Activated naive CD8-positive, alpha-beta T cell treated with anti-CD3 and anti-CD28 coated beads for 36 hours (primary cell): ENCODE measurements at places on chromosomes 12 and 14. TPM values are rescaled to one million over a fixed set of nuclear protein-coding genes. Genes with fewer than 3 reads are reported as not detected.

The GLT8D2 gene
- 0.43 TPM for total RNA-seq

The CNTN1 gene
- total RNA-seq = not detected

The EXD2 gene
- 12.0 TPM for total RNA-seq

GRCh38 chr14:33045760-33046159 is 107.1 kb downstream of the NPAS3 start:
- H3K36me3 ChIP-seq = no peaks in the 10 kb centered on the region
- H3K27me3 ChIP-seq = no peaks in the 10 kb centered on the region
- no peak overlapping the region for H3K27ac ChIP-seq
- H3K4me3 ChIP-seq = no peak overlapping the region

DNA sequence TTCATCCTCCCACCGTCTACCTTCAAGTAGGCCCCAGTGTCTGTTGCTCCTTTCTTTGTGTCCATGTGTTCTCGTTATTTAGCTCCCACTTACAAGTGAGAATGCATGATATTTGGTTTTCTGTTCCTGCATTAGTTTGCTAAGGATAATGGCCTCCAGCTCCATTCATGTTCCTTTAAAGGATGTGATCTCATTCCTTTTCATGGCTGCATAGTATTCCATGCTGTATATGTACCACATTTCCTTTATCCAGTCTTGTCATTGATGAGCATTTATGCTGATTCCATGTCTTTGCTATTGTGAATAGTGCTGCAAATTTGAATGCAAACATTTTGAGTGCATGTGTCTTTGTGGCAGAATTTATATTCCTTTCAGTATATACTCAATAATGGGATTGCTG is 259.6 kb upstream of the PELI2 start:
- peaks cover 2% of the 10 kb centered on the region for H3K36me3 ChIP-seq
- no peak overlapping the region for H3K27ac ChIP-seq
- no peak overlapping the region for H3K4me3 ChIP-seq
- H3K4me1 ChIP-seq = no peaks in the 10 kb centered on the region
- H3K27me3 ChIP-seq = peaks cover 3% of the 10 kb centered on the region

GRCh38 chr12:59158066-59158465 is 237.8 kb upstream of the LRIG3 start:
- no peaks in the 10 kb centered on the region for H3K36me3 ChIP-seq
- no peaks in the 10 kb centered on the region for H3K27me3 ChIP-seq
- no peaks in the 10 kb centered on the region for H3K4me1 ChIP-seq
- no peak overlapping the region for H3K4me3 ChIP-seq
- no peak overlapping the region for H3K27ac ChIP-seq
- no peak for DNase-seq

DNA sequence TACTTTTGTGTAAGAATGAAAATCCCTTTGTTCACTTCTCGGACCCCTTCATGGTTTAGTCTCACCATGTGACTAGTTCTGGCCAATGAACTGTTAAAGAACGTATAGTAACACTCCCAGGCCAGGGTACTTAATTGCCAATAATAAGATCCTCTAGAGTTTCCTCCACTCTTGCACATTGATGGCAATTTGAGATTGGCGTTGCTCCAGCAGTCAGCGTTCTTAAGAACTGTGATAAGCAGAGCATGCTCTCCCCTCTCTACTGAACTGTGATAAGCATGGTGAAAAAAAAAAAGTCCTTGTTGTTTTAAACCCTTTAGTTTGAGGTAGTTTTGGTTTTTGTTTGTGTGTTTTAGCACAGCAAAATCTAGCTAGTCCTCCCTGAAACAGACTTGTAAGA is 854.5 kb downstream of the SLC6A15 start:
- H3K27me3 ChIP-seq = no peaks in the 10 kb centered on the region
- H3K4me1 ChIP-seq = no peaks in the 10 kb centered on the region
- DNase-seq = no peak
- no peak overlapping the region for H3K27ac ChIP-seq

- H3K27ac ChIP-seq = no peak overlapping the region
- H3K36me3 ChIP-seq = no peaks in the 10 kb centered on the region
- no peak overlapping the region for H3K4me3 ChIP-seq
- no peak for DNase-seq
- no peaks in the 10 kb centered on the region for H3K4me1 ChIP-seq
- H3K27me3 ChIP-seq = no peaks in the 10 kb centered on the region
These were observed 423.7 kb downstream of the LRIG3 start for GRCh38 chr12:58496411-58497190.
